ENCODE measurements at places on chromosomes 12 and 14. TPM values are rescaled to one million over a fixed set of nuclear protein-coding genes. Genes with fewer than 3 reads are reported as not detected.

The IRAK3 gene
- total RNA-seq: 19.3 TPM

The PLEKHD1 gene
- total RNA-seq: not detected

The SLC17A8 gene
- not detected for total RNA-seq

The SERPINA9 gene
- not detected for total RNA-seq

The GDF3 gene
- total RNA-seq: 1.3 TPM

The L2HGDH gene
- total RNA-seq: 4.6 TPM

The WNT5B gene
- 10.6 TPM for total RNA-seq

- DNase-seq: no peak
These were observed 45.4 kb downstream of the AEBP2 start for GRCh38 chr12:19484738-19485137.

GRCh38 chr12:109054520-109054919 lies 2.1 kb downstream of the USP30 start:
- DNase-seq: no peak

DNA sequence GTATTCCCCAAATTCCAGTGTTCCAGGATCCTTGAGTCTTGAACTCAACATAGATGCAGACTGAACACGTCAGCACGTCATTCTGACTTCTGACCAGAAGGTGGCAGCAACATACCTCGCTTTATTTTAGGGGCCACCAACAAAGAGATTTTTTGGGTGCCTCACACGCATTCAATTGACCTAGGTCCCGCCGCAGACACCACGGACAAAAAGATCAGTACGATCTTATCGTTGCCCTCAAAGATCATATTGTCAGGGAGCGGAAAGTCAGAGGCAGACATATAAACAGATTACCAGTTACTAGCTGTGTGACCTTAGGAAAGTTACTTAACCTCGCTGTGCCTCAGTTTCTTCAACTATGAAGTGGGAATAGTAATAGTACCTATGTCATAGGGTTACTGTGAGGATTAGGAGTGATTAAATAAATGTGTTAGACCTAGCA lies 6.5 kb upstream of the PRPH start:
- peak; percentile 77 for DNase-seq

- DNase-seq: no peak
These were observed 1005.5 kb downstream of the NRXN3 start for GRCh38 chr14:79175671-79176070.

- no peak for DNase-seq
These were observed 107.3 kb downstream of the BCL11B start for GRCh38 chr14:99164712-99165111.

DNA sequence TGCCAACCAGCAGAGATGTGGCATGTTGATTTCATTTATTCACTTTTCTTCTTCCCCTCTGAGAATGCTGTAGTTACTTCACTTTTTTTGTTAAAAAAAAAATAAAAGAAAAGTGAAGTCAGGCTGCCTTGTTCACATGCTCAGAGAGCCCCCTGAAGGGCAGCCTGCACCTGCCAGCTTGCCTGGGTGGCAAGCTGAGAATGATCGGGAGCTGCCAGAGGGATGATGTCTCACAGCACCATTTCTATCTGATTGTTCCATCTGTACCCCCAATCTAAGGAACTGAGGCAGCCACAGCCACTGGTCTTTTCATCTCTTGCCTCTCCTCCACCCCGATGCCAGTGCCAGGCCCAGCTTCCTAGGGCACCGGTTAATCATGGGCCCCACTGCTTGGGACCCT lies 118.2 kb downstream of the TSPAN9 start:
- no peak for DNase-seq

DNA sequence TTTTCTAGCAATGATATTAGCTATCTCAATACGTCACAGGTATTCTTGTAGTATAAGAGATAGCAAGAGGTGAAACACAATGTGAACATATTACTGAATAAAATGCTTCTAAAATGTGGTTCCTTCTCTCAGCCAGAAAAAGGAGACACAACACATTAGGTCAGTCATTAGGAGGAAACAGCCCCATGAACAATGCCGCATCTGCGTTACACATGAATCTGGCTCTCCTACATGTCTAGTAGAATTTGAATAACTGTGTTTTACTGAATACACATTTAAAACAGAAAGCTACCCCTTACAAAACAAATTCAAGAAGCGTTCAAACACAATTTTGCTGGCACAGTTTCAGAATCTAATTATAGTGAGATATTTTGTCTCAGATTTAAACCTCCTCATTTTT lies 51.6 kb downstream of the EFCAB11 start:
- no peak for DNase-seq

- DNase-seq: no peak
These were observed 20.4 kb upstream of the LRFN5 start for GRCh38 chr14:41586237-41586636.

DNA sequence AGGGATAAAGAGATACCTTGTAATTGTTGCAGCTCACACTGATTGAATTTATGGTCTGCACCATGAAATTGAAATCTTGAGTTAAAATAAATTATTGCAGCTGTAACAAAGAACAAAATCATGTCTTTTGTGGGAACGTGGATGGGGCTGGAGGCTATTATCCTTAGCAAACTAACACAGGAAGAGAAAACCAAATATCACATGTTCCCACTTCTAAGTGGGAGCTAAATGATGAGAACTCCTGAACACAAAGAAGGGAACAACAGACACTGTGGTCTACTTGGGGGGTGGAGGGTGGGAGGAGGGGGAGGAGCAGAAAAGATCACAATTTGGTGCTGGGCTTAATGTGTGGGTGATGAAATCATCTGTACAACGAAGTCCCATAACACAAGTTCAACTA lies 22.6 kb downstream of the ERP27 start:
- no peak for DNase-seq

- no peak for DNase-seq
These were observed 37.2 kb downstream of the TIMELESS start for GRCh38 chr12:56411781-56412639.

DNA sequence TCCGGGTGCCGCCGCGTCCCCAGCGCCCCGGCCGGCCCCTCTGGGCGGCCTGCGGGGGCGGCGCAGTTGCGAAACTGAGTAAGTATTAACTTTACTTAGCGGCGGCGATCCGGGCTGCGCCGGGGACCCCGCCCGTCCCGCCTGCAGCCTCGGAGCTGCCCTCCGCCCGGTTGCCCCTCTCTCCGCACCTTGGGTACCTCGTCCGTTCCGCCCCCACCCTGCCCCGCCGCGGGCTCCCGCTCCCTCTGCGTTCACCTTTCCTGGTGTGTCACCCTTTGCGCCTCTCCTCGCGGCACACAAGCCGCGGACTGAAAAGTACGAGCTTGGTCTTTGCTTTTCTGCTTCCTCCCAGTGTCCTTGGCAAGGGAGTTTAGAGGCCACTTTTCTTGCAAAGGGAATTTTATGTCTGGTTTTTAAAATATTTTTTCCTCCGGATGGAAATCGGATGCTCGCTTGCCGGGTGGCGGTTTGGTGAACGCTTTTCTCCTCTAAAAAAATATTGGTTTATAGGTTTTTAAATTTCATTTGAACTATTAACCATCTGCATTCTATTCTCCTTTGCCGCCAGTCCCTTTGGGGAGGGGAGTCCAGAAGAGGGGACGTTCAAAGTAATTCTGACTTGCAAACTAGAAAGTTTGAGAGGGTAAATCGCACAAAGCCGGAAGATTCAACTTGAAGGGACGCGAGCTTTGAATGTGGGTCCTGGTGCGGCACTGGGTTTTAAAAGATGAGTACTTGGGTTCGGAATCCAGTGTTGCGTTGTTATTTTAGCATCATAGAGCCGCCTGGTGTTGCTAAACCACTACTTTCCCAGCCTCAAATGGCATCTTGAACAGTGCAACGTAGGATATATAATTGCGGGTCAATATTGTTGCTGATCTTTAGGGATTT lies 834 bp downstream of the RASSF8 start:
- DNase-seq: peak; percentile 74

Measured in sciatic nerve (tissue), 2 donors.